T-helper 1 cell (primary cell): ENCODE measurements at places on chromosomes 12 and 14.

GRCh38 chr14:99158150-99158549, 113.8 kb downstream of the BCL11B start:
- DNase-seq, result no peak

- DNase-seq, result no peak
These were observed 35.3 kb downstream of the KICS2 start for GRCh38 chr12:64186789-64187188.

DNA sequence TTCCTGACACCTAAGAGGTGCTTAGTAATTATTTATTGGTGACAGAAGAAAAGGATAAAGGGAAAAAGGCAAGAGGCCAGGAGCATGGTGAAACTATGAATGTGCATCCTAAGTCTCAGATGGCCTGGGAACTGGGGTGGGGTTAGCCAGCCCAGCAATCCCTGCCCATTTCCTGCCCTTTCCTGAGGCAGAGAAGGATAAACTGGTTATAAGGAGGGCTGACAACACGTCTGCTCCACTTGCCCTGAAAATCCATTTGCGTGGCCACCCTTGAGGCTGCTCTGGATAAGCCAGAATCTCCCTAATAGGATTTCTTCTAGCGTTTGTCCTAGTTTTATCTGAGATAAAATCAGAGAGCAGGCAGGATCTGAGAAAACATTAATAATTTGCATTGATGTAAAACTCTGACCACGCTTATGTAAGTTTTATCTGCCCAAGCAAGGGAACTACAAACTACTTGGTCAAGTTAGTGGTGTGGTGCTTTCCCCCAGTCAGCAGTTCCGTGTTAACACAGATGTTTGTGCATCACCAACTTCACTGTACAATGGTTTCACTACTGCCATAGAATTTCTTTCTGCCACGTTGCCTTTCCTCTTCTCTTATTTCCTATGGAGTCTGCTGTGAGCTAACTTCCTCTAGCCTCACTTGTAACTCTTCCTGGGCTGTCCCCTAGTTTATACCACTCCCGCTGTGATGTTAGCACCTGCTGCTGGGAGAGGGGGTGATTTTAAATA, 392.7 kb downstream of the RPS29 start:
- no peak for DNase-seq

GRCh38 chr14:64293976-64294671, at the start of gene ESR2:
Gene ESR2 (minus strand): TSS chr14:64294371. CDS start chr14:64282985, 11,386 bp downstream.
- DNase-seq, result peak; percentile 8

GRCh38 chr12:125142601-125143000, 77.4 kb downstream of the AACS start:
- no peak for DNase-seq

GRCh38 chr12:132633901-132634300, 15.3 kb downstream of the P2RX2 start:
- no peak for DNase-seq

- no peak for DNase-seq
These were observed 82.1 kb downstream of the PTPRB start for GRCh38 chr12:70555081-70555480.

DNA sequence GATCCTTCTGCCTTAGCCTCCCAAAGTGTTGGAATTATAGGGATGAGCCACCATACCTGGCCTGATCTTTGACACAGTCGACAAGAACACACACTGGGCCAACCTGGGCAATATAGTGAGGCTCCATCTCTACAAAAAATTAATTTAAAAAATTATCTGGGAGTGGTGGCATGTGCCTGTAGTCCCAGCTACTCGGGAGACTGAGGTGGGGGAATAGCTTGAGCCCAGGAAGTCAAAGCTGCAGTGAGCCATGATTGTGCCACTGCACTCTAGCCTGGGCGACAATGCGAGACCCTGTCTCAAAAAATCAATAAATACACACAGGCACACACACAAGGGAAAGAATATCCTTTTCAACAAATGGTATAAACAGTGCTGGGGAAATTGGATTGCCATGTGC, 6.1 kb upstream of the OS9 start:
- no peak for DNase-seq

DNA sequence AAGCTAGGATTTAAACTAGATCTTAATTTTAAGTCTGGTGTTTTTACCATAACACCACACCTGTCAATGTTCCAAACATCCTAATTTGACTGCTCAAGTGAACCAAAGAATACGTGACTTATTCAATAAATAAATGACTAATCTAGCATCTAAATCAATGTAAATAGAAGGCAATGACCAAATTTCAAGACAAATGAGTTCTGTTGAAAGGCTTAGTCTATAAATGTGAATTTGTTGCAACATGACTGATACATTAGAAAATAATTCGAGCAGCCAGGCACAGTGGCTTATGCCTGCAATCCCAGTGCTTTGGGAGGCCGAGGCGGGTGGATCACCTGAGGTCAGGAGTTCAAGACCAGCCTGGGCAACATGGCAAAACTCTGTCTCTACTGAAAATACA, 15.1 kb downstream of the ZFC3H1 start:
- DNase-seq, result no peak

DNA sequence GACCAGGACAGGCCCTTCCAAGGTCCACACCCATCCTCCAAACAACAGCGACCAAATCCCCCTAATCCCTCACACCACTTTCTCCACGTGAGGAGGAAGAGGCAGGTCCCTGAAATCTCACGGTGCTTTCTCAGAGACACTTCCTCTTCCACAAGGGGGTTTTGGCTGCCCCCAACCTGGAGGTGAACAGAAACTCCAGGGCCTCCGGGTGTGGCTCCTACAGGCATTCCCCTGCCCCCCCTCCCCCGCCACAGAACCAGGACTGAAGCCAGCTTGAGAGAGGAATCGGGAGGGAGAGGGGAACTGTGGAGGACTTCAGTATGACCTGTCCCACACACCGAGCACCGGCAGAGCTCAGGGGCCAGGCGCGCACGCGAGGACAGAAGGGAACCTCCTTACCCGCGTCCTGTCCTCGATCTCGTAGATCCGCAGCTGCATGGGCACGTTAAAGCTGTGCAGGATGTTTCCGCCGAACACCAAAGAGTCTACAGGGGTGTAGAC, 60.2 kb downstream of the KDM2B start:
- DNase-seq, result no peak

DNA sequence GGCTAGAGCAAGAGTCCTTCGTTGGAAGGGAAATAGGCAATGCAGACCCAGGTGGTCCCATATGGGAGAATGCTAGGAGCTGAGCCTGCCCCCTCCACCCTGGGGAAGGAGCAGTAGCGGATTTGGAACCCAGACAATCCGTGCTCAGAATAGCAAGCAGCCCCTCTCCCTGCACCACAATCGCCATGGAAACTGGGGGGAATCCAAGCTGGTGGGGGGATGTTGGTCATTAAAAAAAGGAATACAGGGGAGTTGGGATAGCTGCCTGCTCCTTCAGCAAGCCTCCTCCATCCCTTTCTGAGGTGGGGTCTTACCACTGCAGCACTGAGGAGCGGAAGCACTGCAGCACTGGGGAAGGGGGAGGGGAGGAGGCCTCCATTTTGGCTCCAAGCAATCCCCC, 2.9 kb downstream of the RND1 start:
- DNase-seq, result no peak

DNA sequence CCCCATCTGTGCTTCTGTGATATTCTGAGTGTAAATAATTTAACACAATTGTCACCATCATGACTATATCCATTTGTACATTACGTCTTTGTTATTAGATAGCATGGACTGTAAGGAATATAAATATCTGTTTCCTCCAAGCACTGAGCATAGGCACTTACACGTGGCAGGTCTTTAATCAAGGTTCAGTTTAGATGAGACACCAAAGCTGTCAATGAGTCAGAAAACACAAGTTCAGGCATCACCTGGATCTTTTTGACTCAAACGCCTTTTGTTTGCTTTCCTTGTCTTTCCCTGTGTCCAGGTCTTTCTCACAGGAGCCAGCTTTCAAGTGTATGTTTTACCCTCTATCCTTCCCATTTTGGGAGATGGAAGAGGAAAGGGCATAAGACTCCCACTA, 163.2 kb upstream of the CCDC198 start:
- no peak for DNase-seq

GRCh38 chr14:89667983-89668382, 250.9 kb upstream of the FOXN3 start:
- DNase-seq, result no peak

DNA sequence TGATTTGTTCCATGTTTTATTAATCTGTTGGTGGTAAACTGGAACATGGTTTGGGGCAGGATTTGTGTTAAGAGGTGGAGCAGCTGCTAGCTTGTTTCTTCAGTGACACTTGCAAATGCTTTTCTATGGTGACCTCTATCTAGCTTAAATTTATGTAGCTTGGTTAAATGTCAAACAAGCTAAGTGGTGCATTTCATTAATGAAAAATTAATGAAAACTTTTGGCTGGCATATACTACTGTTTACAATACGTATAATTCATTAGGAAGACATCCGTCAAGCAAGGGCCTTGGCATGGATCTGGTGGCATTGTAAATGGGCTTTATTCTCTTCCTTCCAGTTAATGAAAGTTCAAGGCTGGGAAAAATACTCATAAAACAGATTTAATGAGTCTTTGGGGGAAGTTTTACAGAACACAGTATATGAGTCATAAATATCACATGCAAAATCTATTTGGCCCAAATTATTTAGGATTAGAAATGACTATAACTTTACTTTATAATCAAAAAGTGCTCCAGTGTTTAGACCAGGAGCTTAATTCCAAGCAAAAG, 807.7 kb upstream of the SEL1L start:
- DNase-seq, result no peak

DNA sequence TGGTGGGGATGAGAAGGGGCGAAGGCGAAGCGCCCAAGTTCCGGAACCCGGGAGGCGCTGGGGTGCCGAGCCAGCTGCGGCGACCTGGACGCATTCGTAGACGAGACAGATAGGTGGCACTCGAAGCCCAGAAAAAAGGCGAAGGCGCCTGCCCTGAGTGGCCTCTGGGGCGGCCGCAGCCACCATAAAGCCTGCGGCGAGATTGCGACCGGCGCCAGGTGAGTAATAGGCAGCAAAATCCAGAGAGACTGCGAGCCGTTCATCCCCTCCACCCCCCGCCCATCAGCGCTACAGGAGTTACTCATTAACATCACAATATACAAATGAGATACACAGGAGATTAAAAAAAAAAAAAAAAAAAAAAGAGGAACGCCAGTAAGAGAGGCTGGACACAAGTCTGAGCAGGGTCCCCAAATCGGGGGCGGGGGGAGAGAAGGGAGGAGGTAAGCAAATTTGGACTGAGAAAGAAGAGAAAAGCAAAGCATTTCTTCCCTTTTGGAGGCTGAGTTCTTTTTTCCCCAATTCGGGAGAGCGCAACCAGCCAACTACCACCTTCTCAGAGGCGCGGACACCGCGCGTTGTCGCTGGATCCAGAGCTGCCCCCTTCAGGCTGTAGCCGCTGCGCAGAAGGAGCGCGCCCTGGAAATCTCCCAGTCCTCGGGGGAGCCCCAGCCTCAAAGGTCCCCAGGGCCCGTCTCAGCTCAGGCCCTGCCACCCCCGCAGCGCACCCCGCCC, 15.7 kb downstream of the TBX3 start:
- peak; percentile 24 for DNase-seq

DNA sequence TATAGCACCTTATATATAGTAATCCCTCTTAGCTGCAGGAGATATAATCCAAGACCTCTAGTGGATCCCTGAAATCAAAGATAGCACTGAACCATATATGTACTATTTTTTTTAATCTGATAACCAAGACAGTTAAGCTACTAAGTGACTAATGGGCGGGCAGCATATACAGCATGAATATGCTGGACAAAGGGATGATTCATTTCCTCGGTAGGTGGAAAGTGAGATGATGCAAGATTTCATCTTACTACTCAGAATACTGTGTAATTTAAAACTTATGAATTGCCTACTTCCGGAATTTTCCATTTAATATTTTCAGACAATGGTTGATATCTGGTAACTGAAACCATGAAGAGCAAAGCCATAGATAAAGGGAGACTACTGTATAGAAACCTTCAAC, 36.2 kb downstream of the PRMT8 start:
- no peak for DNase-seq

DNA sequence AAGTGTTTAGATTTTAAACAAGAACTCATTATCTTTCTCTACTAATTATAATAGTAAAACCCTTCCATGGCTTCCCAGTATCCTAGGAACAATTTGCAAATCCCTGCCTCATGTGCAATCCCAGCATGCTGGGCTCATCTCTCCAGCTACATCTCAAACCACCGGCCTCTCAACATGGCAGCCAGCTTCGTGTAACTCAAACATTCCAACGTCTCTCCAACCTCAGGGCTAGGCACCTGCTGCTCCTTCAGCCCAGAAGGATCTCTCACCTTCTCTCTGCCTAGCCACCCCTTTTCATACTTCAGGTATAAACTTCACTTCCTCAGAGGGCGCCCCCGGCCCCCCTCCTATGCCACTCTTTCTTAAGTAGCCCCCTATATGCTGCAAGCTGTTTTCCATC, 7.2 kb downstream of the SART3 start:
- DNase-seq, result no peak

- no peak for DNase-seq
These were observed 2.2 kb upstream of the DCD start for GRCh38 chr12:54650409-54650808.

GRCh38 chr14:36905272-36905888, 243.7 kb downstream of the PAX9 start:
- no peak for DNase-seq

- no peak for DNase-seq
These were observed 39.9 kb downstream of the RIN3 start for GRCh38 chr14:92553438-92553837.

- peak; percentile 72 for DNase-seq
These were observed 45.3 kb upstream of the ANO6 start for GRCh38 chr12:45170456-45171042.

GRCh38 chr14:53462931-53463778, 310.0 kb upstream of the DDHD1 start:
- DNase-seq, result no peak

DNA sequence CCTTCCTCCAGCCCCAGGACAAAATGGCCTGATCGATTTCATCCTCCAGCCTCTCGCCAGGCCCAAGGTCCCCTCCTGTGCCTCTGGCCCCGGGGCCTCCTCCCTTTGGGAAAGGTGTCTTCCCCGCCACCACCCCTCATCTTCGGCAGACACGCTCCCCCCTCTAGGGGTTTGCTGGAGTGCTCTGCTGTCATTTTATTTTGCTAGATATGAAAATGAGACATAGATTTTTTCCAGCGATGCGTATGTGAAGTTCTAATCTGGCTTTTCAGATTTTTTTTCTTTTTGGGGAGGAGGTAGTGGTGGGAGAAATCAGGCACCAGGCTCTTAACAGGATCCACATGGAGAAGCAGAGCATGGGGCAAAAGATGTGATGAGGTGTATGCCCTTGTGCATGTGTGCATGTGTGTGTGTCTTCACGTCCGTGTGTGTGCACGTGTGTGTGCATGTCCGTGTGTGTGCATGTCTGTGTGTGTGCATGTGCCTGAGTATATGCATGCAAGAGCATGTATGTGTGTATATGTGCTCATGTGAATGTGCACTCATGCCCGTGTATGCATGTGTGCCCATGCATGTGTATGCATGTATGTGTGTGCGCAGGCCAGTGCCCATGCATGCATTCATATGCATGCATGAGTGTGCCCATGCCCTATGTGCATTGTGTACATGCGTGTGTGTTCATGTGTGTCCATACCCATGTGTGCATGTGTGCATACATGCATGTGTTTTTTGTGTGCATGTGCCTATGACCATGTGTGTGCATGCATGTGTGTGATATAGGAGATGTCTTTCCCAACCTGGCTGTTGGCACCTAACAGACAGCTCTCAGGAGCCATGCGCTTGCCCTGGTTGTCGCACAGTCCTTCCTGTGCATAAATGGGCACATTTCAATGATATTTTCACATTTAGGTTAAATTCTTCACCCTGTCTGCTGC, 203.0 kb downstream of the RBM19 start:
- DNase-seq, result no peak

GRCh38 chr12:126773012-126773411, 1494.0 kb upstream of the TMEM132C start:
- DNase-seq, result no peak

GRCh38 chr14:29354486-29354885, 573.2 kb downstream of the PRKD1 start:
- DNase-seq, result no peak
